ENCODE measurements at places on chromosomes 1 and 21. TPM values are rescaled to one million over a fixed set of nuclear protein-coding genes. Genes with fewer than 3 reads are reported as not detected.

SV2A gene
- total RNA-seq: 15.4 TPM

PPIAL4G gene
- total RNA-seq: not detected

NBPF10 gene
- total RNA-seq: 7.2 TPM

KLF17 gene
- 0.05 TPM for total RNA-seq

ELOA gene
- total RNA-seq: 31.3 TPM

HES5 gene
- total RNA-seq: not detected

GPR52 gene
- 0.59 TPM for total RNA-seq

SCP2 gene
- 164 TPM for total RNA-seq

KCNJ15 gene
- total RNA-seq: 1.8 TPM

LCE3E gene
- total RNA-seq: not detected

C1orf35 gene
- 6.2 TPM for total RNA-seq

NPHS2 gene
- total RNA-seq: not detected

LGR6 gene
- total RNA-seq: not detected

KIF2C gene
- total RNA-seq: 19.1 TPM

PODN gene
- 1.5 TPM for total RNA-seq

ACOT11 gene
- 2.4 TPM for total RNA-seq

KLHDC9 gene
- 1.5 TPM for total RNA-seq
